ENCODE measurements at places on chromosomes 3 and 15.

GRCh38 chr3:31370681-31371080 lies 162.0 kb upstream of the STT3B start:
- DNase-seq = no peak

GRCh38 chr15:98668566-98669308 lies 20.4 kb downstream of the IGF1R start:
- no peak for DNase-seq

- DNase-seq = no peak
Observed at GRCh38 chr3:172244011-172244410, 204.2 kb downstream of the GHSR start.

GRCh38 chr15:89499156-89499555 lies 2.8 kb upstream of the RHCG start:
- DNase-seq = no peak

Data from stromal cell of bone marrow (primary cell).